Stimulated activated CD4-positive, alpha-beta T cell treated with anti-CD3 and anti-CD28 coated beads, TNF-alpha, amount 100 ng/mL, for 4 hours (primary cell): ENCODE measurements at places on chromosomes 4 and X.

GRCh38 chr4:89674876-89675459 lies 162.0 kb downstream of the SNCA start:
- no peak for DNase-seq

DNA sequence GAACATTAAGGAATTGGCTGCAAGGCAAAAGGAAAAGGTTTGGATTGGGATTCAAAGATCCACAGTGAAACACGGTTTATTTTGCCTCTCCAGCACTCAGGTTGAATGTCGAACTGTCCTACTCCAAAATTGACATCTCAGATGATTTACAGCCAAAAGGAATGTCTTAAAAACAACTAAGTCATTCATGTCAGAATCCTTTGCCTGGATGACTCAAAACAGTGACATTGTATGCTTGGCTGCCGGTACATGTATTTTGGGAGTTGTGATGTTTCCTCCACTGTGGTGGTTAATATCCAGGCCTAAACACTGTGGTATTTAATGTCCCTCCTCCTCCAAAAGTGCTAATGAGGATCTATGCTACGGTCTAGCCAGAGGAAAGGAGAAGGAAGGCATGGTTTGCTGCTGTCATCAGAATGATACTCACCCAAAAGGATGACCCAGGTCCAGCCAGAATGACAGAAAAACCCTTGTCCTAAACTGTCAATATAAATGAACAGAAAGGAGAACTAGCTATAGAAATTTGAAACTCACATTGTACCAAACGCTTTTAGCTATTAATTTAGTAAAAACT lies 20.9 kb downstream of the PGM2 start:
- DNase-seq: no peak

DNA sequence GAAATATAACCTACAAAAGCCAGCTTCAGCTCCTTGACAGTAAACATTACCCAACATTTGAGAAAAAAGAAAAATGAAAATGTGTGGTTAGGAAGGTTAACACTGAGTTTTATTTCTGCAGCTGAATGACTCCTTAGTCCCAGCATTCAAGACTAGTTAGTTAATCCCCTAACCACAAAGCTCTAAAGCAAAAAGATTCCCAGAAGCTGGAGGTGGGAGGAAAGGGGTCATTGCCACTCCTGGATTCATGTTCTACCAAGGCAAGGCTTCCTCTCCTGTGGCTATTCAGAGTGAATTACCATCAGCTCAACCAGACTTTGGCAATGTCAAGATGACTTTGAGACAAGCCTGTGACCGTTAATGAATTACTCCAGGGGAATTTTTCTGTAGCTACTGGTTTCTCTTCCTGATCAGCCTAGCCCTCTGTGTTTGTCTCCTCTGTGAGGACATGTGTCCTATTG lies 63.6 kb downstream of the HADH start:
- DNase-seq: no peak

DNA sequence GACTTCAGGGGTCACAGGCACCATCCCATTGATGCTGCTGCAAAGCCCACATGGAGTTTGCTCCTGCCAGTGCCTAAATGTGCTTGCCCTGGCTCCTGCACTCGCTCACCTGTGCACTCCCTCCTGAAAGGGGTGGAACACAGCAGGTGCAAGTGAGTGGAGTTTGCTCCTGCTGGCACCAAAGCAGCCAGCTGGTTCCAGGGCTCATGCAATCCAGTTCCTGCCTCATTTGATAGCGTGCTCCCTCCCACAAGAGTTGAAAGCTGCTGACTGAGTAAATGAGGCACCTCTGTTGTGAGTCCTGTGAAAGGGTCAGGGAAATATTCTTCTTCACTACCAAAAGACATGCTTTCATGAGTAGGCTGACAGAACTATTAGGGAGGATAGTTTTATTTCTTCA lies 30.5 kb downstream of the CXCL8 start:
- DNase-seq: no peak

GRCh38 chr4:22743290-22743689 lies 50.6 kb downstream of the GBA3 start:
- DNase-seq: no peak

DNA sequence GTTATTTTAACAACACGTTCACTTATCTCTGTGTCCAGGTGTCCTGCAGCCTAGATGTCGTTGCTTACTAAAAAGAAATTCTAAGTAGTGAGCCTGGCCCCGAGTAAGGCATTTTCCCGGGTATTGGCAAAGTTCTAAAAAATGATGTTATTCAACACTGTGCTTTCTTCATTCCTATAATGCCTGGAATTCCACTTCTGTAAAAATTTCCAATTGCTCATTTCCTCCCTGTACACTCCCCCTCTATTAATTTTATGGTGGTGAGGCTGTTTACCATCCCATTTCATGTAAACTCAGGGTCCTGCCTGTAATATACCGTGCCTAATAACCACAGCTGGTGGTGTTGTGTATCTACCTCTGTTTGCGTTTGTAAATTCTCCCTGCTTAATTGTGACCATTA lies 14.2 kb downstream of the BST1 start:
- DNase-seq: no peak
